Sciatic nerve (tissue), 2 donors: ENCODE measurements at places on chromosomes 12 and 14. TPM values are rescaled to one million over a fixed set of nuclear protein-coding genes. Genes with fewer than 3 reads are reported as not detected.
A peak's percentile ranks its signal among the peaks of the same experiment; 100 is the strongest.

DNA sequence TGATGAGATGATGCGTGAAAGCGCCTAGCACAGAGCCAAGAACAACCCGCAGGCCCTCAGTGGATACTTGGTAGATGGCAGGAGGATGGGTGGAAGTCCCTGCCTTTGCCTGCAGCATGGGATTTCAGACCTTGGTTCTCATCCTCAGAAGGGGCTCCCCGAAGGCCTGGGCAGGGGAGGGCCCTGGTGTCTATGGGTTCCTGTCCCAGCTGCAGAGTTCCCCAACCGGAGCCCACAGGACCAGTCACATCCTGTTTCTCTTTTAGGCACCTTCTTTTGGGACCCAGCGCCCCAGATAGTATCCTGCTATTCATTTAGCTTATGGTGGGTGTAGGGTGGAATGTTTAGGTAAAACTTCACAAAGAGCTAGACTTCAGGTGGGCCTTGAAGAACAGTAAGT, 55.5 kb downstream of the CALM1 start:
- DNase-seq = no peak

DNA sequence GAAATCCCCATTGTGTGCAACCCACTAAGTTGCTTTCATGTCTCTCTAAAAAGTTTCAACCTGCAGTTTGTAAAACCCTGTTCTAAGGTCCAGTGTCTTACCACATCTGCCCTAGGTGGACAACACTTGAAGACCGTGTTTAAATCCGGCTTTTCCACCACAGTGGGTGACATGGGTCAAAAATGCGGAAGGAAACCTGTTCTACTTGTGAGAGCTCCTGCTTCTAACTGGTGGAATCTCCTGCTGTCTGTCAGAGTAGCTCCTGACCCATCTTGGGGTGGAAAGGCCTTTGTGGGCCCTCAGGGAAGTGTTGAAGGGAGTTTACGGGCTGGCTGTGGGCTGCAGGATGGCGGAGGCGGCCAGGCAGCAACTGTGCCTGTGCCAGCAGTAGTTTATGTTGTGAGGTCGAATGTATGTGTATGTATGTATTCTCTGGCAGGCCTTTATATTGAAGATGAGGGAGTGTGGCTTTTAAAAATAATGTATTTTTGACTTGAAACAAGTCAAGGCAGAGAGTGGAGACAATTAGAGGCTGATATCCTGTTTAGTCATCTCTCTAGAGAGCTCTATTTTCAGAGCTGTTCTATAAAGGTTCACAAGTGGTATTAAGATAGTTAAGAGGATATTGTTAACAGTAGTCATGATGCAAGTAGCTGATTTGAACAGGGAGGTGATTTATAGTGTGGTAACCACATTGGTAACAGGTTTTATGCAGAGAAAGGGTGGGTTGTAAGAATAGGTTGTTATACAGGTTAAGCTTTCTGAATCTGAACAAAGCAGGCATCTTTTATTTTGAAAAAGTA, 67.0 kb downstream of the PRKCH start:
- DNase-seq = no peak

Gene KLRC4
- 0.85 TPM for total RNA-seq

GRCh38 chr12:78442454-78442801, 422.1 kb upstream of the SYT1 start:
- DNase-seq = no peak

- no peak for DNase-seq
Observed at GRCh38 chr12:25101092-25101445, 93.9 kb downstream of the DNAI7 start.

DNA sequence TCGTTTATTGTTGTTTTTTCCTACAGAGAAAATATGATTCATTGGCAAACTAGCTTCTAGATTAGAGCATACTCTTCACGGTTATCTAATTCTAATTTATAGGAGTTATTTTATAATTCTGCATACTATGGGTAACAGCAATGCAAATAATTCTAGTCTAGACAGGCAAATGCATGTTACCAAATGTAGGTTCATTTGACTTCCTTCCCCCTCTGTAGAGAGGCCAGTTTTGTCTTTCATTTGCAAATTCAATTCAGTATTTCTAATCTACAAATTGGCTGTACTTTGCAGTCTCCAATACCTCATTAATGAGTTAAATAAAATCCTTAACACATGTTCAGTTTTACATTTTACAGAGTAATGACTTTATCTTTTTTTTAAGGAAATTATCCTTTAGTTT, 4.2 kb downstream of the LGMN start:
- DNase-seq = no peak

Gene DICER1
- total RNA-seq = 92.0 TPM

DNA sequence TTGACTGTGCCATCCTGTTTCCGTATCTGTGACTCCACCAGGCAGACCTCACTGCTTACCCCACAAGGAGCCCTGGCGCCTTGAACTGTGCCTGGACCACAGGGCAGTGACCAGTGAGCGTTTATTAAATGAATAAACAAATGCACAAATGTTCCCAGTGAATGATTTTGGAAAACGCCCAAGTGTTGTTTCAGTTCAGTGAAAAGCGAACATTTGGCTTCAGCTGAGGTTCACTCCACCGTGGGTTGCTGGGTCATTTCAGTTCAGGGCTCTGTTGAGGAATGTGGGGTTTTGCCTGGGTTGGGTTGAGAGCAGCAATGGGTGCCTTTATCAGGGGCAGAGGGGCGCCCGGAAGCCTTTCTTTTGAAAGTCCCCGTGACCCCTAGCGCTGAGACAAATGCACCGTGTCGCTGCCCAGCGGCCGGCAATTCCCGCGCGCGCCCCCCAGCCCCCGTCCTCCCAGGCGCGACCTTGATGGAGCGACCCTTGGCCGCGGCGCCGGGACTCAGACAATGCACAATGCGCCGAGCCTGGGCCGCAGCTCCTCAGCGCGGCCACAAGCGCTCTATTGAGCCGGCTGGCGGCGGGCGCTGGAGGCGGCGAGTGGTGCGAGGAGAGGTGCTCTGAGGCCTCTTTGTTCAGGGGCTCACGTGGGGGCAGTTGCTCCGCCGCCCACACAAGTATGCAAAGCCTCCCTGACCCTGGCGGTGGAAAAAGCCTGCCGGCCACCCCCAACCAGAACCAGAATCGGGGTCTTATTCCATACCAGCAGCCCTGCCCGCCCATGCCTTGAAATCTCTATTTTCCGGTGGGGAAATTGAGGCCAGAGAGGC, 40.5 kb upstream of the CLMN start:
- DNase-seq = peak; percentile 81

Gene GPR137C
- total RNA-seq = 1.1 TPM

Gene PPP1R1A
- total RNA-seq = 21.4 TPM

DNA sequence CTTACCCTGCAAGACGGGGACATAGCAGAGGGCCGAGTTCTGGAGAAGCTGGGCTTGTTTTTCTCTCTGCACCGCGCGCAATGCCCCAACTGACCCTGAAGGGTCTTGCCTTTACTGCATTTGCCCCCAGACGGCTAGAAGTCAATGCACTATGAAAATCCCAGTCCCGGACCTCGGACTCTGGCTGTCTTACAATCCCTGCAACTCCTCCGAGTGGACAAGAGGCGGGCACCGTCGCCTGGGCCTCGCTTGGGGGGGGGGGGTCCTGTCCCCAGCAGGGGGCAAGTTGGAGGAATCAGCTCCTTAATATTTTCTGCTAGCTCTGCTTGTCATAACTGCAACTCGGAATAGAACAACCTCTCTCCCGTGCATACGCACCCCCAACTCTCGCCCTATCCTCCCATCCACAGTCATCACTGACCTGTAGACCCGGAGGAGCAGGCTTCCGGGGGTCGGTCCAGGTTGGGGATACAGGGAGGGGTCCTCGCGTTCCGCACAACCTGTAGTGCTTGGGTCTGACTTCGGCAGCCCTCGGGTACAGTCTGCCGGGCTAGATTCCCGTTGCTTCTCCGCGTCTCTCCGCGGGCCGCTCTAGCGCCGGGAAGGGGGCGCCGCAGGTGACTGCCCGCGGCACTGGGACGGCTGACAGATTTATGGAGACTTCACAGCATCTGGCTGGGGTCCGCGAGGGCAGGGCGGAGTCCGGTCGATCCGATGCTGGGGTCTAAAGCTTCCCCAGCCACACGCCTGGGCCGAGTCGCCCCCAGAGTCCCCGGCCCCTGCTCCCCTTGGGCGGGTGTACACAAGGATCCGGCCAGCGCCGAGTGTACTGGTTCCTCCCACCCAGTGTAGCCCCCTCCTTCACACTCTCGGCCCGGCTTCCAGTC, 3.3 kb upstream of the PAX9 start:
- DNase-seq = no peak

GRCh38 chr12:90497923-90498545, 456.9 kb downstream of the CCER1 start:
- DNase-seq = no peak

Gene TPPP2
- 0.49 TPM for total RNA-seq

- no peak for DNase-seq
Observed at GRCh38 chr12:27635349-27635972, 60.8 kb upstream of the REP15 start.

Gene CCDC59
- 34.4 TPM for total RNA-seq
